ENCODE measurements at places on chromosomes 6 and 20.

GRCh38 chr6:166471797-166472260, 89.1 kb upstream of the MPC1 start:
- no peak for DNase-seq

- DNase-seq: no peak
Observed at GRCh38 chr6:133889557-133890403, 867 bp downstream of the TCF21 start.

- peak; percentile 60 for DNase-seq
Observed at GRCh38 chr6:144064402-144065212, 30.8 kb downstream of the SF3B5 start.

DNA sequence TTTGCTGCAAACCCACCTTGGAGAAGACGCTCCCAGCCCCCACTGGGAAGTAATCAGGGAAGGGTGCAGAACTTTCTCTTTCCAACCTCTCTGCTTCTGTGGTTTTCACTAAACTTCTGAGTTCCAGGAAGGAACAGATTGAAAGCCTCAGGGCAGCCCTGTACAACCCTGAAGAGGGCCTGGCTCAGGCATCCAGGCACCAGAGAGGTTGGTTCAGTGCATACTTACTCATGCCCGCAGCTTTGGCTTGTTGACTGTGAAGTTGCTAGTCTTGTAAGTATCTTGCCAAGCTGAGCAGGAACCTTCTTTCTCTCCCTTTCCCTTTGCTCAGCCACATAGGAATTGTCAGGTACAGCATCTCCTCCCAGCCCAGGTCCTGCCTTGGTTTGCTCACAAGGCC, 272.2 kb upstream of the FOXQ1 start:
- DNase-seq: no peak

GRCh38 chr20:46987001-46987400, 92.4 kb downstream of the EYA2 start:
- no peak for DNase-seq

DNA sequence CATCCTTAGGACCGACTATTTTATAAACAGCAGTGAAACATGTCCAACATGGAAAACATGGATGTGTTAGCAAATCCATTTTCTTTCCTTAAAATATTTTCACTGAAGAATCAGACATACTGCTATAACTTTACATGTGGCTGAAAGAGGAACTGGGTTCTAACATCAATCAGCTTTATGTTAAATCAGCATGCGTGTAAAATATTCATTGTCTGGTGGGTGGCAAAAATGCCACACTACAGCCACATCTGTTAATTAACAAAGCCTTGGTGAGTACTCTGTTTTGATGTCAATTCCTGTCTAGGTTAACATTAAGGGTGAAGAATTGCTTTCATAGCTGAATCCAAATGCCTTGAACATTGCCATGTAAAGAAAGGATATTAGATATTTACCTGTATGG, 222.6 kb upstream of the CEP162 start:
- DNase-seq: no peak

GRCh38 chr20:31811796-31812728, 7.1 kb upstream of the MYLK2 start:
- no peak for DNase-seq

- DNase-seq: peak; percentile 56
Observed at GRCh38 chr6:137717074-137718073, 149.7 kb upstream of the TNFAIP3 start.

DNA sequence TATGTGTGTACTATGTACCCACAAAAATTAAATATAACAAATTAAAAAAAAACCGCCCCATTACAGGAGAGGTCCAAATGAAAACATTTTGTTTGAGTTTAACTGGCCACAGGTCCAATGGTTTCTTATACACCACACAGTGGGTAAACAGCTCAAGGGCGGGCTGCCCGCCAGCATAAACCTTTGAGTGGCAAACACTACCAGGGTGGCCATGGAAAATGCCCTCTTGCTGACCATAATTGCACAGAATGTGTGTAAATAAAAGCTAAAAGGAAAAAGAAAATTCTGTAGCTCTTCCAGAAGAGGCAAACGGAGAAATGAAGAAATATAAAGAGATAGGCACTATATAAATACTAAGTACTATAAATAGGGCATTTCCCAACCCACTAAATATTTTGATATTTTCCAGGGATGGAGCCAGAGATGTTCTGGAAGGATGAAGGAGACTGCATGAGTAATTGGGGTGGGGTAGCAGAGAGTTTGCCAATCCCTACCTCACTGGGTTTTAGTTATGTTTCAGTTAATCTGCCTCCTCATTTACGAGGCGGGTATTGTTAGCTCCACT, 1.1 kb upstream of the CDC5L start:
- no peak for DNase-seq

DNA sequence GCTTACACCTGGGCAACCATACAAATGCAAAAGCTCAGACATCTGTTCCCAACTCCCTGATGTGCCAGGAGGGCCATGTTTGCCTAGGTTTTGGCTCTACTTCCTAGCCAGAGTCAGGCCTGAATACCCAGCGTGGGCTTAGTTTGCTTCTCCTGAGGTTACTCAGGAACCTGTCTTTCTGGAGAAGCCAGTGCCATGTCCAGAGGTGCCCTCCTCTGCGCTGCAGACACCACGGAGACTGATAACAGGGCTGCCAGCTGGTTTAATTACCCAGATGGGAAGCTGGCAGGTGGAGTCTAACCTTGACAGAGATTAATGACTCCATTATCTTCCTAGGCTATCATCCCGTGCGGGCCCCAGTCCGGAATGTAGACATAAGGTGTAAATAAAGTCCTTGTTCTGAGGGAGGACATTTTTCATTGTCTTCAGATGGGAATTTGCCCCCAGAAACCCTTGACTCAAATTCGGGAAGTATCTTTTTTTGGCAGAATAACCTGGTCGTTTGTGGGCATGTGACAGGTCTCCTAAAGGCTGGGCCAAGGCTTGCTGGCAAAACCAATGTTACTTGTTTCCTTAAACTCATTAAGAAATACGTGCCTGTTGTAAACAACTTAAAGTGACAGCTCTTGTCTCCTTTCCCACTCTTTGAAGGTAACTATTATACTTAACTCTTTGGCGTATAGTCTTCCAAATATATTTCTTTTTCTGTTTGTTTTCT, 29.2 kb upstream of the ZNFX1 start:
- DNase-seq: no peak

GRCh38 chr6:137156650-137157049, 16.8 kb downstream of the IL22RA2 start:
- no peak for DNase-seq

GRCh38 chr20:642398-643174, 10.4 kb downstream of the SRXN1 start:
- DNase-seq: no peak

- no peak for DNase-seq
Observed at GRCh38 chr20:45254383-45255262, at the start of gene SLPI. Gene SLPI (minus strand): TSS chr20:45254564. CDS start chr20:45254543, 21 bp downstream.

DNA sequence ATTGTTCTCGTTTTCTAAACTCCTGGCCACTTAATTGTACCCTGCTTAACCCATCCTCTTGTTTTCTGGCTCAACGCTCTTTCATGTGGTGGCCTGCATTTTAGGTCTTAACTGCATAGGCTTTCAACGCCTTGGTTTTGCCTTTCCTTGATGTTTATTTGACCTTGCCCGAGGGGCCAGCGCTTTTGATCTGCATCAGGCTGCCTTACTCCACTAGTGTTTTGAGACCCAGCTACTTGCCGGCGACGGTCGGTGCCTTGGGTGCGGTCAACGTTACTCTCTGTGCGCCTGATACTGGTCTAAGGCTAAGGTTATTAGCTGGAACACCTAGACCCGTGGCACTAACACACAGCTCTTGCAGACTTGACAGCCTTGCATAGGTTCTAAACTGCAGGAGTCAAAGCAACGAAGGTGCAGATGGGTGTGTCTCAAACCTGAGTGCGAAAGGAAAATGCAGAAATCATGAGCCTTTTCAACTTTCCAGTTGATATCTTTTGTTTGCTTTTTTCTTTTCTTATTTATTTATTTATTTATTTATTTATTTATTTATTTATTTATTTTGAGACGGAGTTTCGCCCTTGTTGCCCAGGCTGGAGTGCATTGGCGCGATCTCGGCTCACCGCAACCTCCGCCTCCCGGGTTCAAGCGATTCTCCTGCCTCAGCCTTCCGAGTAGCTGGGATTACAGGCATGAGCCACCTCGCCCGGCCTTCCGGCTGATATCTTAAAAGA, 138.8 kb downstream of the HFE start:
- no peak for DNase-seq

GRCh38 chr6:81739230-81740195, 13.0 kb downstream of the TENT5A start:
- DNase-seq: no peak

GRCh38 chr6:42354702-42355101, 97.0 kb downstream of the TRERF1 start:
- DNase-seq: no peak

DNA sequence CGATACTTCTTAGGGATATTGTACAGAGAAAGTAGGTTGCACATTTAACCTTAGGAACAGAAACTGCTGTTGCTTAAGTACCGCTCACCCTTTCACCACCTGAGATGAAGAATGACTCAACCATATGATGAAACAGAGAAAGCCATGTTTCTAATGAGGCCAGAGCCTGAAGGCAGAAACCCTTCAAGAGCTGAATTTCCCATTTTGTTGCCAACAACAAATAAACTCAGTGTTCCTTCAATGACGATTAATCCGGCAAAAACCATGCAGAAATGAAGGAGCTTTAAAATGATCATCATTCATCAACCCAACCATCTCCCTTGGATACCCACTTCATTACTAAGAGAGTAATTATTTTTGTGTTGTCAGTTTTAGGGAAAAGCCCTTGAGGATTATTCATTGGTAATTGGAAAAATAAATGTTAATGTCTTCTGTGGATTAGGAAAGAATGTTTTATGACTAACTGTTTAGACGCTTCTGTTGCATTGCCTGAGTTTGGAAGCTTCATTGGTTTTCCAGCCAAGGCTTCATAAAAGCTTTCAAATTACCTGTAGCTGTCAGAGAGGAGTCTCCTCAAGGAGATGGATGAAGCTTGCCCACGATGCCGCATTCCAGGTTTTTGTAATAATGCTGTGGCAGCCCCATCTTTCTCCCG, 112.1 kb upstream of the IYD start:
- no peak for DNase-seq

GRCh38 chr6:148508401-148509041, 165.9 kb downstream of the SASH1 start:
- no peak for DNase-seq

GRCh38 chr6:137867685-137868509, 838 bp downstream of the TNFAIP3 start:
- no peak for DNase-seq

DNA sequence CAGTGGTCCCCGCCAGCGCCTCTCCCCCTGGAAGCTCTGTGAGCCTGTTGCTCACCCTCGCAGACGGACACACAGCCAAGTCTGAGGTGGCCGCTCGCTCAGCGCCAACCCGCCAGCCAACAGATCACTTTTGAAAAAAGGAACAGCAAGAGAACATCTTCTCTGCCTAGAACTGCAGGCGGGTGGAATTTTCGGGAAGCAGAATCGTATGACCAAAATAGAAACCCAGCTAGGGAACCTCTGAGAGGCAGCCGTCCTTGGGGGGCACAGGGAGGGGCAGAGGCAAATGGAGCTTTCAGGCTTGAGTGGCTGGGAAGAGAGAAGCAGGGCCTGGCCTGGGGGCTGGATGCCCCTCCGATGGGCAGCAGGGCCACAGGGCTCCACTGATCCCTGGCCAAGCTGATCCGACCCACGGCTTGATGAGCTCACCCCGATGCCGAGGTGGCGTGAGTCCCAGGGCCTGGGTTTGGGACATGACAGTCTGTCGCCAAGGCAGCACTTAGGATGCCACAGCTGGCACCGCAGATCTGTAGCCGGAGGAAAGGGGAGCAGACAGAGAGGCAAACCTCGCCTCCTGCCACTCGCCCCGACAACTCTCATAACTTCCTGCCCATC, 9.8 kb downstream of the NFATC2 start:
- DNase-seq: no peak

DNA sequence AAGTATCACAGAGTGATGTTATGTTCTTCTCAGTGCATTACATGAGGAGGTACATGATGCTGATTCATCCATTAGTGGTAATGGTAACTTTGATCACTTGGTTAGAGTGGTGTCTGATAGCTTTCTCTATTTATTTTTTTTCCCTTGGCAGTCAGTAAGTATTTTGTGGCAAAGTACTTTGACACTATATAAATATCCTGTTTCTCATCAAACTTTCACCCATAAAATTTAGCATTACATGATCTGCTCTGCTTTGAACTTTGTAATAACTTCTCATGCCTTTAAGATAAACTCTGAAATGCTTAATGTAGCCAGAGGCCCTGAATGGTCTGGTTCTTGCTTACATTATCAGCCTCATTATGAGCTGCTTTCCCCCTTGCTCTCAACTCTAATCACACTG, 127.9 kb downstream of the MBOAT1 start:
- no peak for DNase-seq

- no peak for DNase-seq
Observed at GRCh38 chr6:144353871-144354314, 68.8 kb downstream of the UTRN start.

- DNase-seq: no peak
Observed at GRCh38 chr6:126600258-126600916, 260.5 kb downstream of the CENPW start.

- DNase-seq: no peak
Observed at GRCh38 chr6:35177596-35177995, 36.2 kb upstream of the SCUBE3 start.

- no peak for DNase-seq
Observed at GRCh38 chr6:140546640-140547039, 1172.2 kb upstream of the CITED2 start.

- no peak for DNase-seq
Observed at GRCh38 chr20:19527509-19527908, 230.5 kb upstream of the RIN2 start.

DNA sequence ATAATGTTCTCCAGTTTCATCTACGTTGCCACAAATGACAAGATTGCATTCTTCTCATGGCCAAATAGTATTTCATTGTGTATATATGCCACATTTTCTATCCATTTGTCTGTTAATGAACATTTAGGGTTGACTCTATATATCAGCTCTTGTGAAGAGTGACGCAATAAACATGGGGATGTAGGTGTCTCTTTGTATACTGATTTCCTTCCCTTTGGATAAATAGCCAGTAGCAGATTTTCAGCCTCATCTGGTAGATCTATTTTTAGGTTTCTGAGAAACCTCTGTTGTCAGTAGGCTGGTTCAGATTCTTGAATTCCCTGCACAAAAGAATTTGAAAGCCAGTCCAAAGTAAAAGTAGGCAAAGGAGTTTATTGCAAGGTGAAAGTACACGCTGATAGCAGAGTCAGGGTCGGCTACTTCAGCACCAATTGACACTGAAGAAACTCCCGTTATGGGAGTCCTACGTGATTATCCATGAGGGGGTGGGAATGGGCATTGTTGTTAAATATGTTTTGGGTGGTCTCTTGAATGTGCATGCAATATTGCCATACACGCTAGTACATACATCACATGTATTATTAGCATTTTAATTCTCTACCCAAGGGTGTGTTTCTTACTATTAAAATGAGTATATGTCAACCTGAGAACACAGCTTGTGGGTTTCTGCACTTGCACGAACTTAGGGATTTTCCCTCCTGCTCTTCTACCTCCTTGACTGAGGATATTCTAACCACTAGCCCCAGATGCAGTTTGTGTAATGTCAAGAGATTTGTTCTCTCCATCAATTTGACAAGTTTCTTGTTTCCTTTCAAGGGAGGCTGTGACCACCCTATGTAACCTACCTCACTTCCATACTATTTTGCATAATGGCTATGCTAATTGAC, 14.4 kb upstream of the SLC17A2 start:
- no peak for DNase-seq
